ENCODE measurements at places on chromosomes 13 and 19.

DNA sequence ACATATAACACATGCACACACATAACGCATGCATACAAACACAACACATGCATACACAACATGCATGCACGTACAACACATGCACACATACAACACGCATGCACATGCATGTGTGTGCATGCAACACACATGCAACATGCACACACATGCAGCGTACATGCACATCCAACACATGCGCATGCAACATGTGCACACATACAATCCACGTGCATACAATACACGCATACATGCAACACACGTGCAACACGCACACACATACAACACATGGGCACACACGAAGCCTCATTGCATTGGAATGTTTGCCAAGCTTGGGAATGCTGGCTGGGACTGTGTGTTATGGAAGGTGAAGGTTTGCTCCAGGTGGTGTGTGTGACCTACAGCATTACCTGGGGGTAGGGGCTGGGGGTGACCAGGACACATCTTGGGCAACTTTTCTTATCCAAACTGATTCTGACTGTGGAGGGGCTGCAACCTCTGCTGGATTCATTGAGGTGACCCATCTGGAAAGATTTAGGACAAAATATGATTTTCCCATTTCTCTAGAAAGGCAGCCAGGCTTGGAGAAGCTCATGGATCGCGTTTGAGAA, 58.9 kb downstream of the SPACA7 start:
- DNase-seq = no peak

GRCh38 chr19:1154731-1155351, 19.2 kb downstream of the SBNO2 start:
- DNase-seq = peak; percentile 86

GRCh38 chr19:17817668-17818363, 3.5 kb downstream of the INSL3 start:
- no peak for DNase-seq

GRCh38 chr13:60696602-60697001, 299.6 kb downstream of the TDRD3 start:
- DNase-seq = no peak

DNA sequence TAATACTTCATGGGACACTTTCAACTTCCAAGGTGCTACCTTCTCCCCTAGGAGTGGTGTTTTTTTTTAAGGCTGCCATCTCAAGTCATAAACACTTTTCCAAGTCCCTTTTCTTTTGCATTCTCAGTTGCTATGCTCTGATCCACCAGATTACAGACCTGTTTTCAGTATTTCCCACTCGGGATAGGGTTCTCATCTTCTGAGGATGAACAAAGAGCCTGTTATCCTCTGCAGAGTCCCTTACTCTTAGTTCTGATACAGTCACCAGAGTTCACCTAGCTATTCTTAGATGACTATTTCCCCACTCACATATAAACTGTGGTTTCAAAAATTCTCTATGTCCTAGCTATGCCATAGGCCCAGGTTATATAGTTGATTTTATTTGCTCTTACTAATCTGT, 15.9 kb downstream of the ZDHHC20 start:
- DNase-seq = no peak

DNA sequence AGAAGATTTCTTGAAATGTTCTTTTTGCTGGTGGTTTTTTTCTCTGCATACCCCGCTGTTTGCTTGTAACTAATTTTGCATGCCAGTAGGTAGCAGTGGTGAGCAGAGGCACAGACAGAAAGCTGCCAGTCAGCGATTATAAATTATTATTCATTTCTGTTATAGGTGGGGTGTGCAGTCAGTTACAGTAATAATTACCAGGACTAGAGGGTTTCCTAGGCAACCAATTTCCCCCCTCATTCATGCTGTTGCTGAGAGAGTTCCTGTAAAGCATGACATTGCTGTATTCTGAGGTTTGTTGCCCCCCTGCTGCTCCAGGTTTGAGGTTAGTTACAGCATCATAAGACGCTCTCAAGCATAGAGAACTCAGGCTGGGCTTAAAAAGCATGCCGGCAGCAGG, 104.5 kb downstream of the URI1 start:
- peak; percentile 1 for DNase-seq

DNA sequence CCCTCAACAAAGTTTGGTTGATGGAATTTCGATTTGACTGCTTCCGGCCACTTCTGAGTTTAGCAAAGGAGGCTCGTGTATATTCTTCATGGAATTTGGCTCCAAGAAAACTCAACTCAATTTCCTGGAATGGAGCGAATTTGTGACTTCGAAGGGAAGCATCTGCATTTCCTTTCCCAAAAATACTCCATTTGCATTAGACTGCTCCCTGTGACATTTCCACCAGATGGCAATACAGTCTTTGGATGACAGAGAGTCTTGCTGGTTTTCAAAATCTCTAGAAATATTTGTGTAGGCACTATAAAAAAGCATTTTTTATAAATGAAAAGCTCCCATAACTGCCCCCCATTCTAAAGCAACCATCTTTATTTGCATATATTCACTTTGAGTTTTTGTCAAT, 4.1 kb downstream of the C1QTNF9 start:
- peak; percentile 9 for DNase-seq

- DNase-seq = no peak
These were observed 209.2 kb downstream of the SLC7A1 start for GRCh38 chr13:29386246-29386645.

GRCh38 chr13:48662226-48662625, 8.5 kb downstream of the CYSLTR2 start:
- no peak for DNase-seq

- DNase-seq = peak; percentile 45
These were observed 389.3 kb downstream of the SUCLA2 start for GRCh38 chr13:47611664-47612288.

DNA sequence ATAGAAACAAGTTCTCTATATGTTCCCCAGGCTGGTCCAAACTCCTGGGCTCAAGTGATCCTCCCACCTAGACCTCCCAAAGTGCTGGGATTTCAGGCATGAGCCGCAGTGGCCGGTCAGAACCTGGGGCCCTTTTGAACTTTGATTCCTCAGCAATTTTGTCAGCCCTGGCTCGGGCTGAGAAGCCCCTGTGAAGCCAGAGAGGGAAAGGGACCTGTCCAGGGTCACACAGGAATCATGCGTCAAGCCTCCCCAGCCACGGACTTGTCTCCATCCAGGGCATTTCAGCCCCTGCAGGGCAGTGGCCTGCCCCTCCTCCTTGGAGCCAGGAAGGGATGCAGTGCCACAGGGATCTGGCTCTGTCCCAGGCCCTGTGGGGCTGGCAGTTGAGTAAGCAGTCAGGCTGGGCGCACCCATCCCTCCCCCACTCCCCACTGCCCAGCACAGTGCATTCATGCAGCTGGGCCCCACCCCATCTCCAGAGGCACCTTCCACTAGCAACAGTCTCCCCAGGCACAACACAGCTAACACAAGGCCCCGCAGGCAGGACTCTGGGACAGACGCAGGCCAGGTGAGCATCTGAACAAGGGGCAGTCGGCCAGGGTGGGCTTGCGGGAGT, at the start of gene CAPS:
TSS of gene CAPS (plus strand) at position 516 of the 619 bp plus-strand sequence. CDS start 153 bp downstream, outside the sequence.
- peak; percentile 23 for DNase-seq

DNA sequence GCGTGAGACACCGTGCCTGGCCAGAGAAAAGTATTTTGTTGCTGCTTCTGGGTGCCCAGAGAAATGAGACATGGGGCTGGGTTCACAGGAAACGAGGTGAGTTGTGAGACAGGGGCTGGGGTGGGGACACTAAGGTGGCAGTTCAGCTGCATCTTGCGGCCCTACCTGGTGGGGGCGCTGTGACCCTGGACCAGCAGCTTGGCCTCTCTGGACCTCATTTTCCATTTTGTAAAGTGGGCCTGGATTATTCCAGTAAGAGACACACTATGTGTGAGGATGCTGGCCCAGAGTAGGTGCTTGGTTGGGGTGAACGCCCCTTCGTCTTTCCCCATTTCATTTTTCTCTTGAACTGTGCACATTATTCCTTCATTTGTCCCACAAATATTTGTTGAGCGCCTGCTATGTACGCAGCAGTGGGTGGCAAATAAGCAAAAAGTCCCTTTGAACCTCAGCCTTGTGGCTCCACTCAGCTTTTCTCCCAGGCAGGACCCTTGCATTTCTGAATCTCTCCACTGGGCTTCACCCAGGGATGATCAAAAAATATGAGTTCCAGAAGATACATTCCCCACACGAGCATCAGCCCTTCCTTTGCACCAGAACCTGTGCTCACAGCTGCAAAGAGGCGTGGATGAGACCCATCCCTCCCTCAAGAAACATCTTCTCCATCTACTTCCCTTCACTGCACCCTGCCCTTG, 26.6 kb upstream of the OR10H1 start:
- DNase-seq = no peak

- DNase-seq = no peak
These were observed 45.9 kb upstream of the VSTM2B start for GRCh38 chr19:29479941-29480340.

GRCh38 chr13:106466691-106467426, 68.6 kb downstream of the EFNB2 start:
- DNase-seq = no peak

DNA sequence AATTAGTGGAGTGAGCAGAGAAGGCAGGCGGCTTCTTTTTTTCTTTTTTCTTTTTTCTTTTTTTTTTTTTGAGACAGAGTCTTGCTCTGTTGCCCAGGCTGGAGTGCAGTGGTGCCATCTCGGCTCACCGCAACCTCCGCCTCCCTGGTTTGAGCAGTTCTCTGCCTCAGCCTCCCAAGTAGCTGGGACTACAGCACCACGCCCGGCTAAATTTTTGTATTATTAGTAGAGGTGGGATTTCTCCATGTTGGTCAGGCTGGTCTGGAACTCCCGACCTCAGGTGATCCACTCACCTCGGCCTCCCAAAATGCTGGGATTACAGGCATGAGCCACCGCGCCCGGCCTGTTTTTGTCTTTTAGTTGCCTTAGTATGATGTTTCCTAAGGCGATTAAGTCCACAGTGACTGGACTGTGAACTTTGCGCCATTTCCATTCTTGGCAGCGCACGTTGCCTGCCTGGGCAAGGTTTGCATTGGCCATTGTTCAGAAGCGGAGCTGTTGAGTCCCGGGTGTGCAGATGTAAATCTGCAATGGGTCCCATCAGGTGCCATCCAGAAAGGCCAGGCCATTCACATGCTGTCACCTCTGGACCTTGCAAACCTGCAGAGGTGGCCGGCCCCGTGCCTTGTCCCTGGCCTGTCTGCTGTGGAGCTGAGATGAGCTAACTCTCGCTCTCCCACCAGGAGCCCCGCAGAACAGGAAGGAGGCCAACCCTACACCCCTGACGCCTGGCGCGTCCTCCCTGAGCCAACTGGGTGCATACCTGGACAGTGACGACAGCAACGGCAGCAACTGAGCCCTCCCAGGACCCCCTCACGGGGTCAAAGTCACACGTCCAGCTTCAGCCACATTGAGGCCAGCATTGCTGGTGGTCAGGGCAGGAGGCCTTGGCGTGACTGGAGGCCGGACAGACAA, 10.9 kb upstream of the SHD start:
- DNase-seq = no peak

- no peak for DNase-seq
These were observed 24.4 kb upstream of the TNFSF11 start for GRCh38 chr13:42549552-42549936.

GRCh38 chr19:4432918-4433506, 24.6 kb downstream of the UBXN6 start:
- DNase-seq = no peak

- DNase-seq = no peak
These were observed 559 bp upstream of the SSBP4 start for GRCh38 chr19:18418483-18419194.

DNA sequence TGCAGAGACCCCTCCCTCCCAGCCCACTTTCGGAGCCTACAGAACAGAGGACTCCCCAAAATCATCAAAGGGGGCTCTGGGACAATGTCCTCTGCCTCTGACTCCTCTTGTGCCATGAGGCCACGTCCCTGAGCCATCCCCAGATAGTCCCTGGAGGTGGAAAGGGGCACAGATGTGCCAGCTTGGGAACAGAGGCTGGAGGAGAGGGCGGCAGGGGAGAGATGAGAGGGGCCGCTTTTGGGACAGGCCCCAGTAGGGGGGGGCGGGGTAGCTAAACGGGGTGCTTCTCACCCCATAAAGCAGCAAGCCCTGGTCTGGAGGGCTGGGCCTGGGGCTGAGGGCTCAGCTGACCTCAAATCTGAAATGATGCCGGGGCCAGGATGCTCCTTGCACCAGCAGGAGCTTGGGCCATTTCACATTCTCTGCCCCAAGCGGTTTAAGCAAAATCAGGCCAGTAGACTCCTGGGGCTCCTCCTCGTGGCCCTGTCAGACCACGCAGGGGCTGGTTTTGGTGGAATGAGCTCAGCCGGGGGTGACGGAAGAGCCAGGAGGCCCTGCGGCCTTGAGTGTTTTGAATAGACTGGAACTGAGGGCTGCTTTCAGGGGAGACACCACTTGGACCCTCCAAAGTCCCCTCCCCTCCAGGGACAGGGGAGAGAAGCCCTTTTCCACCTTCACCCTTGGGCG, 27.1 kb downstream of the ONECUT3 start:
- DNase-seq = peak; percentile 16

- no peak for DNase-seq
These were observed 45.0 kb downstream of the LACC1 start for GRCh38 chr13:43924549-43925245.

DNA sequence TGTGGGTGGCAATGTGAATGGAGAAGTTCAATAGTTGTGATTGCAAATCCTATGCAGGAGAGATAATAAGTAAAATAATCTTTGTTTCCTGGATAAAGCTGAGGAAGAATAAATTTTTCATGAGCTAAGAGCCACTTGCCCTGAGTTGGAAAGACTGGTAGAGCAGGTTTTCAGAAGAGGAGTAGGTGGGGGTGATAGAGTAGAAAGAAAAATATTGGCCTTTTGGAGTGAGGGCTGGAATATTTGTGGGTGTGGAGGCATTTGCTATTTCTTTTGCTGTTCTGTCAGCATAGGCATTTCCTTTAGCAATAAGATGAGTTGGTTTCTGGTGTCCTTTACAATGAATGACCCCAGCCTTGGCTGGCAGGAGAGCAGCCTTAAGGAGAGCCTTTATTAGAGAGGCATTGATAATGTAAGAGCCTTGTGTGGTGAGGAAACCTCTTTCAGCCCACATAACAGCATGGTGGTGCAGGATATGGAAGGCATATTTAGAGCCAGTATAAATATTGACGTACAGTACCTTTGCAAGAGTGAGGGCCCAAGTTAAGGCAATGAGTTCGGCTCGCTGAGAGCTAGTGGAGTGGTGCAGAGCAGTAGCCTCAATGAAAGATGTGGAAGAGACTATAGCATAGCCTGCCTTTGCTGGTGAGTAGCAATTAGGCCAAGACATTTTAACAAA, 11.6 kb upstream of the ZNF431 start:
- no peak for DNase-seq

DNA sequence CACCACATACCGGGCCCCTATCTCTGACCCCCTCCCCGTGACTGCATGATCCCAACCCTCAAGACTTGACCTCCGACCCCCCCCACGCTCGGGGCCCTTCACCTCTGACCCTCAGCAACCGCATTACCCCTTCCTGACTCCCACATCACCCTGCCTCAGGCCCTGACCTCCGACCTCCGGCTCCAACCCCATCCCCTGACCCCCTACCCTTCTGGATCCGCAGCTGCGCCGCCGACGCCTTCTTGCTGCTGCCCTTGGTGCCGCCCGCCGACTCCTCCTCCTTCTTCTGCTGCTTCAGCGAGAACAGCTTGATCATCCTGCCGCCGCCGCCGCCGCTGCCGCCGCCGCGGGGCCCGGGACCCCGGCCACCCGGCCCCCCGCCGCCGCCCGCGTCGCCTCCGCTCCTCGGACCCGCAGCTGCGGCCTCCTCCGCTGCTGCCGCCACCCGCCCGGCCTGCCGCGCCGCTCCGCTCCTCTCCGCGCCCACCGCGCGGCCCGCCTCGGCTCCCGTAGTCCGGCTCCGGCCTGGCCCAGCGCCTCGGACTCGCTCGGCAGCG, at the start of gene UBE2M:
TSS of gene UBE2M (minus strand) at position 546 of the 557 bp plus-strand sequence. CDS start at position 316, 230 bp downstream.
- DNase-seq = no peak

GRCh38 chr13:49560270-49561061, 24.9 kb downstream of the RCBTB1 start:
- DNase-seq = peak; percentile 79

GRCh38 chr19:12937093-12937926, 1.1 kb upstream of the CALR start:
- no peak for DNase-seq

Data from IMR-90 (cell line).